ENCODE measurements at places on chromosomes 5 and 9.

DNA sequence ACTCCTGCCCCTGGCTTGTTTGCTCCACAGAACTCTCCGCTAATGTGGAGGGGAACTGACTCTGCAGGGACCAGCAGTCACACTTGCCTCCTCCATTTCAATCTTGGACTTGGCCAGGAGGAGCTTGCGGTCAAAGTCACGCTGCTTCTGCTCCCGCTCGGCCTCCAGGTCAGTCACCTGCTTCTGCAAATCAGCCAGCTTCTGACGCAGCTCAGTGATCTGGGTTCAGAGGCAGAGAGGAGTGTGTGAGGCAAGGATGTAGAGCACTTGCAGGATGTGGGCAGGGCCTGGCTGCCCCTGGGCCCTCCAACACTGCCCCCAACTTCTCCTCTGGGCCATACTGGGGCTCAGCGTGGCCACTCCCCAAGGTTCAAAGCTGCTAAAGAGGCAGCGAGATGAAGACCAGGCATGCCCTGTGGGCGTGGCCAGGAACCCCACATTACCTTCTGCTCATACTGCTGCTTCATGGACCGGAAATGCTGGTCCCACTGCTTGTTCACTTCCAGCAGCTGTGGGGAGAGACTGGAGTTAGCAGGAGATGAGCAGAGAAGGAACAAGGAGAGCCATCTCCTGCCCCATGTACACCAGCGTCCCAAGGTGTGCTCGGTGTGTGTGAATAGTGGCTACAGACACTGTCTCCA is 22.2 kb downstream of the GPX3 start:
- no peak for DNase-seq

DNA sequence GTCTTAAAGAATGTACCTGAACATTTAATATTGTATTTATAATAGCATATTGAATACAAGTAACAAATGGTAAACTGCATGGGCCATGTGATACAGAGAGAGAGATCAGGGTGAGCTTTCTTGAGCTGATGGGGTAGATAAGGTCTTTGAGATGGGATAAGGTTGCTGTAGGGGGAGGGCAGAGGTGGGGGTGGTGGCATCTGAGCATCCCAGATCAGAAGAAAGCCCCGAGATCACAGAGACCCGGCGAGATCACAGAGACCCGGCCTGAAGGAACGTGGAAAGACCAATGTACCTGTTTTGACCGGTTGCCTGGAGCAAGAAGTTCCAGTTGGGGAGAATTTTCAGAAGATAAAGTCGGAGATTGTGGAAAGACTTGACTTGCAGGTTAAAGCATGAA is 6.6 kb downstream of the SMARCA2 start:
- no peak for DNase-seq

GRCh38 chr9:131635285-131635684 is 90.0 kb downstream of the PRRT1B start:
- DNase-seq = no peak

GRCh38 chr9:129392093-129392541 is 214.1 kb upstream of the IER5L start:
- DNase-seq = no peak

All from spinal cord (tissue), 10 donors.